T-helper 2 cell treated with Interferon-gamma antibody and Interleukin-4, amounts not matched to agents 5 μg/mL and 100 μg/mL, for 36 hours (primary cell): ENCODE measurements at places on chromosomes 3 and 15.

DNA sequence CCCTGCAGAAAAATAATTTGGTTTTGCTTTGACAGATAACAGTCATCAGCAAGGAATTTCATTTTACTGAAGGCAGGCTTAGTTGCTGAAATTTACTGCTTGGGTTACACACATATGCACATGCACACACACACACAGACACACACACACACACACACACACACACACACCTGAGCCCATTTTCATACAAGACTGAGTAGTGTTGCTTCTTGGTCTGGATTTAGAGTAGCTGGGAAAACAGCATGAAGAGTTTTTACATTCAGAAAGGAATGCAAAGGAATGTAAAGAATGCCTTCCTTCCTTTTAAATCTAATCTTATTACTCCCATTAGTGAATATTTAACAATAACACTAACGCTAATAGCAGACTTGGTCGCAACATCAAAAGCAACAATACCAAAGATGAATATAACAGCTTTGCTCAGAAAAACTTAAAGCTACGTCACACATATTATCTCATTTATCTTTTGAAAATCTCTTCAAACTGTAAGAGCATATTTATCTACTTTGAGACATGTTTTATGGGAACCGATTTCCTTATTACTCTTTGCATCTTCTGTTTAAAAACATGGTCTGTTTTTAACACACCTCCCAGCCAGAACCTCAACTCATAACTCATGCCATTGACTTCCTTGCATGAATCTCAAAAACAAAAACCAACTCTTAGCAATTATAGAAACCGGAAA is 32.5 kb downstream of the RFTN1 start:
- no peak for DNase-seq
- H3K36me3 ChIP-seq: peaks cover 54% of the 10 kb centered on the region
- peaks cover 60% of the 10 kb centered on the region for H3K4me1 ChIP-seq
- peak overlapping the region; percentile 86 for H3K27ac ChIP-seq

DNA sequence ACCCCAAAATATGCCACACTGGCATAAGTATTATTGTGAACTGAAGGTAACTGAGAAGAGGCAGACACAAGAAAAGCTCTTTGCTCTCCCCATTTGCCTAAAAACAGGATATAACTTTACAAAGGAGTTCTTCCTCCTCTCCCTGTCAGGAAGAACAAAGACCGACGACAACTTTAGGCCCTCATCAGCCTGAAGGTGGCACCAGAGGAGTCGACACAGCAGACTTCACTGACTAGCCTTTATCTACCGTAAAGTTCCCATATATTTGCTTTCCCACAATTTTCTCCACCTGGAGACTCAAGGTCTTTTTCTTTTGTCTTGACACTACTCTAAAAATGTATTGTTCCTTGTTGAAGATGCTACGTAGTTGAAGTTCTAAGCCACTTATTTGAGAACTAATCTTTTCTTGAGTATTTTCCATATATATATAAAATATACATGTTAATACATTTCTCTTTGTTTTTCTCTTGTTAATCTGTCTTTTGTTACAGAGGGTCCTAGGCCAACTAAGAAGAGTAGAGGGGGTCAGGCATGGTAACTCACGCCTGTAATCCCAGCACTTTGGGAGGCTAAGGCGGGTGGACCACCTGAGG is 16.2 kb upstream of the XIRP1 start:
- no peak overlapping the region for H3K27ac ChIP-seq
- peaks cover 9% of the 10 kb centered on the region for H3K4me1 ChIP-seq
- no peak for DNase-seq
- peaks cover 26% of the 10 kb centered on the region for H3K27me3 ChIP-seq
- no peak overlapping the region for H3K4me3 ChIP-seq
- H3K36me3 ChIP-seq: no peaks in the 10 kb centered on the region

DNA sequence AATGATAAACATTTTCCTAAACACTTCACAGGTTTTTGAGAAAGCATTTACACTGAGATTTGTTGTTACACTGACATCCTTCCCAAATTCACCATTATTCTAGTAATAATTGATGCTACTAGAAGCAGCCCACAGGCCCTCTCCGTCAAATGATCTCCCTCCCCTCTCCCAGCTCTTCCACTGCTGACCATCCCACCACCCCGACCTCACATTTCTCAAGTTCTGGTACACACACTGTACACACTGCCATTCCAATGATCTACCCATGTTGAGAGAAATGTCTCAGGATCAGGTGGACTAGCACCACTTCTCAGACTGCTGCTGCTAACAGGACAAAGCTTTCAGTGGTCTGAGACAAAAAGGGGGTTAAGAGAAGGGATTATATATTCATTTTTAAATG is 3.5 kb downstream of the TBC1D5 start:
- no peak overlapping the region for H3K4me3 ChIP-seq
- H3K27me3 ChIP-seq: no peaks in the 10 kb centered on the region
- DNase-seq: no peak
- H3K4me1 ChIP-seq: peaks cover 39% of the 10 kb centered on the region
- no peak overlapping the region for H3K27ac ChIP-seq
- peaks cover 21% of the 10 kb centered on the region for H3K36me3 ChIP-seq

GRCh38 chr3:100023595-100023994 is 90.7 kb downstream of the FILIP1L start:
- H3K4me1 ChIP-seq: peaks cover 4% of the 10 kb centered on the region
- H3K36me3 ChIP-seq: no peaks in the 10 kb centered on the region
- H3K4me3 ChIP-seq: no peak overlapping the region
- no peak for DNase-seq
- no peaks in the 10 kb centered on the region for H3K27me3 ChIP-seq

DNA sequence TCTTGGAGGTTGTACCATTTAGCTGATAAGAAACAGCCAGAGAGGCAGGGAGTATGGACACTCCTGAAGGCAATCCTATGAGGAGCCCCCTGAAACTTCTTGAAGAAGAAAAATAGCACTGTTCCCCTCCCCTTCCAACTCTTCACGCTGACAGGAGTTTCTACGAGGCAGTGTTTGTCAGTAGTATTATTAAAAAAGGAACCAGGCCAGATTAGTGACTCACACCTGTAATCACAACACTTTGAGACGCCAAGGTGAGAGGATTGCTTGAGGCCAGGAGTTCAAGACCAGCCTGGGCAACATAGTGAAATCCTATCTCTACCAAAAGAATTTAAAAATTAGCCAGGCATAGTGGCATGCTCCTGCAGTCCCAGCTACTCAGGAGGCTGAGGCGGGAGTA is 38.7 kb downstream of the WWTR1 start:
- H3K4me1 ChIP-seq: peaks cover 33% of the 10 kb centered on the region
- peaks cover 15% of the 10 kb centered on the region for H3K27me3 ChIP-seq
- H3K4me3 ChIP-seq: no peak overlapping the region
- H3K36me3 ChIP-seq: peaks cover 2% of the 10 kb centered on the region
- H3K27ac ChIP-seq: no peak overlapping the region

- no peak for DNase-seq
- no peak overlapping the region for H3K4me3 ChIP-seq
- peaks cover 2% of the 10 kb centered on the region for H3K4me1 ChIP-seq
- no peaks in the 10 kb centered on the region for H3K36me3 ChIP-seq
These were observed 142.6 kb downstream of the PLCH1 start for GRCh38 chr3:155602307-155602706.

DNA sequence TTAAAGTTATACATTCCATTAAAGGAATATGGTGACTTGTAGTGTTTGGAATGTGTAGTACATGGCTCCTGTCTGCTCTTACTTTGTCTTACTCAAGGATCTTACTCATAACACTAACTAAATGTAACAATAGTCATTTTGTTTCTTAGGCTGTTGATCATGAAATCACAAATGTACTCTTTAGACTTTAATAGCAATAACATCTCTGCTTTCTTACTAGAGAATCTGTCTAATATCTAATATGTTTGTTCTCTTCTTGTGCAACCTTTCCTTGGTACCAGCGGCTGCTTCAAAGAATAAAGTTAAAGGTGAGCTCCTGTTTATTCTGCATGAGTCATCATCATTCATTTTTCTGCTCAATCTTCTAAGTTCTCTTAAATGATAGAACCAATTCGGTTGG is 767.5 kb downstream of the CADM2 start:
- DNase-seq: no peak
- H3K4me3 ChIP-seq: no peak overlapping the region
- no peak overlapping the region for H3K27ac ChIP-seq
- H3K4me1 ChIP-seq: no peaks in the 10 kb centered on the region
- no peaks in the 10 kb centered on the region for H3K27me3 ChIP-seq

- peaks cover 14% of the 10 kb centered on the region for H3K27me3 ChIP-seq
- no peak for DNase-seq
- no peak overlapping the region for H3K27ac ChIP-seq
- no peaks in the 10 kb centered on the region for H3K36me3 ChIP-seq
- no peaks in the 10 kb centered on the region for H3K4me1 ChIP-seq
These were observed 34.9 kb downstream of the DCLK3 start for GRCh38 chr3:36729204-36730056.

- DNase-seq: no peak
- H3K27ac ChIP-seq: no peak overlapping the region
- no peaks in the 10 kb centered on the region for H3K27me3 ChIP-seq
These were observed 14.1 kb downstream of the GPD1L start for GRCh38 chr3:32120471-32120870.

DNA sequence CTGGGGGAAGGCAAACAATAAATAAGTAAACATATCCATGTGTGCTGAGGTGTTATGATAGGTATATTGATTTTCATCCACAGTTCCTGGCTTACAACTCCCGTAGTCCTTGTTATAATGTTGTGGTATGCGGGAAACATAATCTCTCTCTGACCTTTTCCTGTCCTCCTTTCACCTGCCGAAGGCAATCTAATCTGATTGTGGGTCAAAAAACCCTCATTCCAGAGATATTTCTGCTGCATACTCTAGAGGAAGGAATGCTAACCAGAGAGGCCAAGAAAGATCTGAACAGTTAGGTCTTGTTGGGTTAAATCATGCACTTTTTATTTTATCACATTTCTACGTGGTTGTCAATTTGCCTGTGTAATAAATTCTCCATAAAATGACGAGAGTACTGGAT is 383.6 kb upstream of the SEMA6D start:
- DNase-seq: no peak
- no peaks in the 10 kb centered on the region for H3K27me3 ChIP-seq
- H3K4me3 ChIP-seq: no peak overlapping the region
- H3K4me1 ChIP-seq: no peaks in the 10 kb centered on the region

DNA sequence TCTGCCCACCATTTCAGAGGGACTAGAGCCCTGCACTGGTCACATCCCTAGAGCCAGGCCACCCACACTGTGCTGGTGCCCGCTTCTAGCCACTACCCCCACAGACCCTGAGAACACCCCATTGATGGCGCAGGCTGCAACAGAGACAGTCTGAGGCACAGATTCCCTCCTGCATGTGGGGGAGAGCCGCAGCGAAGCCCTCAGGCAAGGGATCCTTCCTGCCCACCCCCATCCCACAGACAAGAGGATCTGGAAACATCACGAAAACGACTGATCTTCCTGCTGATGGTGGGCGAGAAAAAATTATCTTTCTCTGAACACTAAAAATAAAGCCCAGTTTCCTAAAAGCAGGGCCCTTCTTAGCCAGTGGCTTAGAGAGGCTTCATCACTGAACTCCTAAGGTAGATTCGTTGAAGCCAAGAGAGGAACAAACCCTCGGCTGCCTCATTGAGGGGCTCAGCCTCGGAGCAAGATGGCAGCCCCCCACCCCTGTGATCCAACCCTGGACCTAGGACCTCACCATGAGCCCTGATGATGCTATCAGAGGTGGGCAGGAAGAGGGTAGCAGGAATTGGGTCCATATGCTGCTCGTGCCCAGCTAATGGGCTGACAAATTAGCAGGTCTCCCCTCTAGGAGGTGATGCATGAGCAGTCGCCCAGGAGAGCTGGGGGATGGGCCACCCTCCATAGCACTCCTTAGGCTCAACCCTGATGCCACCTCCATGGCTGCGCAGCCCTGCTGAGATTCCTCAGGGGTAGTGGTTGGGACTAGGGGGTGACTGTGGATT is 54.5 kb downstream of the CACNA2D2 start:
- H3K4me3 ChIP-seq: peak overlapping the region; percentile 83
- peaks cover 8% of the 10 kb centered on the region for H3K4me1 ChIP-seq
- peak overlapping the region; percentile 57 for H3K27ac ChIP-seq
- no peak for DNase-seq
- no peaks in the 10 kb centered on the region for H3K27me3 ChIP-seq

- no peak for DNase-seq
- no peaks in the 10 kb centered on the region for H3K36me3 ChIP-seq
- H3K27me3 ChIP-seq: no peaks in the 10 kb centered on the region
- H3K4me1 ChIP-seq: no peaks in the 10 kb centered on the region
- no peak overlapping the region for H3K27ac ChIP-seq
- no peak overlapping the region for H3K4me3 ChIP-seq
These were observed 965.3 kb downstream of the ROBO1 start for GRCh38 chr3:78802562-78802930.

DNA sequence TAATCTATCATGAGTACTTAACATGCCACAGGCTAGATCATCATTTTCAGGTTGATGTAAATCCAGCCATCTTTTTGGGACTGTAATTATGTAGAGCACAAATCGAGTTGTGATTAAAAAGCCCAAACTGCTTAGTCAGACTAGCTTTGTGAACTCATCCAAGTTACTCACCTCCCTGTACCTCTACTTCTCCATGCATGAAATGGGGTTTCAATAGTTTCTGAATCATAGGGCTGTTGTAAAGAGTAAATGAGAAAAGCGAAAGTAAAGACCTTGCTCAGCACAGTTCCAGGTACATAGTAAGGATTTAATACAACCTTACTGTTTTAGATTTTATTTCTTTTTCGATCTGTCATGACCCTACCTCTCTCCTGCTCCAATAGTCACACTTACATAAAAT is 85.6 kb upstream of the GAP43 start:
- no peak overlapping the region for H3K27ac ChIP-seq
- H3K4me3 ChIP-seq: no peak overlapping the region
- no peak for DNase-seq
- no peaks in the 10 kb centered on the region for H3K4me1 ChIP-seq
- no peaks in the 10 kb centered on the region for H3K36me3 ChIP-seq

DNA sequence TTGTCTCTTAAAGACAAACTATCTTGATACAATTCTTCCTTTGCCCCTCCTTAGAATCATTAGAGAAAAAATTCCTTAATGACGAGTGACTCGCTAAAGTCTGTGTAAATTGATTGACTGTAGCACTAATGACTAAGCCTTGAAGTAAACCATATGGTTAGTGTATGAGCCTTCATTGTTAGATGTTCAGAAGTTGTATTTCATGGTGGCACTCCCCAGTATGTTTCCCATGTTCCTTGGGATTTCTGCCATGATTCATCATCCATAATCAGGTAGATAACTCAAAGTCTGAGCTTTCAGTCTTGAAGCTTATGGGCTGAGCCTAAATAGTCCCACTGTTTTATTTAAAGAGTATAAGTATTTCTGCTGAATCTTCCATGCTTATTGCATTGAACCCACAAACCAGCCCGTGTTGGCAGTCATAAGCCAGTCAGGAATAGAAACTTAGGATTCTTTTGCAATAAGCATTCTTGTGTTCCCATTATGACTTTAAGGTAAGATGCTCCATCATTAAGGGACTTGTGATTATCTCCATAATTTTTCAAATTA is 371.2 kb upstream of the RARB start:
- no peak for DNase-seq
- no peaks in the 10 kb centered on the region for H3K36me3 ChIP-seq
- no peaks in the 10 kb centered on the region for H3K4me1 ChIP-seq
- no peak overlapping the region for H3K27ac ChIP-seq

DNA sequence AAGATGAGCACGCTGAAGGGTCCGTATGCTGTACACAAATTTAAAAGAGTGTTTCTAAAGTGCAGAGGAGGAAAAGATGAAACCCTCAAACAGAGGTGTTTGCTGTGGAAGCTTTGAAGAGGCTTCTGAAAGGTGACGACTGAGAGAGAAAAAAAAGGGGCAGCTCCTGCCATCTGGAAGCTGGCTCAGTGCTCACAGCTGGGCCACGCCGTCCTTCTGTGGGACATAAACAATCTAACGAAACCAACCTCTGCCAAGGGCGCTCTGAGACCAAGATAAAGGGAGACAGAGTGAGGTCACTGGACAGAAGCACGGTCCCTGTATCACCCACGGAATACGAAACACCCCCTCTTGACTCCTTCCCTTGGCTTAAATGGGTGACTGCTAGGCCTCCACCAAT is 96.3 kb upstream of the SLC6A6 start:
- H3K27ac ChIP-seq: no peak overlapping the region
- peaks cover 5% of the 10 kb centered on the region for H3K4me1 ChIP-seq
- no peak for DNase-seq
- no peak overlapping the region for H3K4me3 ChIP-seq
